CD4-positive, alpha-beta T cell treated with Interleukin-12 subunit alpha and Interleukin-12 subunit beta, for 1 hour (primary cell): ENCODE measurements at places on chromosomes 7 and 10.

GRCh38 chr10:91893051-91893450 lies 16.2 kb downstream of the FGFBP3 start:
- DNase-seq, result no peak

DNA sequence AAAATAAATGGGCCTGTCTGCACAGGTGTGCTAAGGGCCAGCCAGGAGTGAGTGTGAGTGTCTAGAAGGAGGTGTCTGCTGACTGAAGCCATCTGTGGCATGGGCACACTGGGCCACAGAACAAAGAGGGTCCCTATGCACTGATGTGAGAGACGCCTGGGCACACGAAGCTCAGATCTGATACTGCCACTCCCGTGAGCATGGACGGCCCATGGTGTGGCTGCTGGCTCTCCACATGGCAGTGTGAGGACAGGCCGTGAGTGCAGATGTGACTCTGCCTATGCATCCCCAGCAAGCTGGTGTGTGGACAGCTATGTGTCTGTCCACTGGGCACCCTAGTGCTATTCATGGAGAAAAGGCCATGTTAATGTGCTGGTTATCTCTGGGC lies 12.8 kb upstream of the MYL7 start:
- no peak for DNase-seq

DNA sequence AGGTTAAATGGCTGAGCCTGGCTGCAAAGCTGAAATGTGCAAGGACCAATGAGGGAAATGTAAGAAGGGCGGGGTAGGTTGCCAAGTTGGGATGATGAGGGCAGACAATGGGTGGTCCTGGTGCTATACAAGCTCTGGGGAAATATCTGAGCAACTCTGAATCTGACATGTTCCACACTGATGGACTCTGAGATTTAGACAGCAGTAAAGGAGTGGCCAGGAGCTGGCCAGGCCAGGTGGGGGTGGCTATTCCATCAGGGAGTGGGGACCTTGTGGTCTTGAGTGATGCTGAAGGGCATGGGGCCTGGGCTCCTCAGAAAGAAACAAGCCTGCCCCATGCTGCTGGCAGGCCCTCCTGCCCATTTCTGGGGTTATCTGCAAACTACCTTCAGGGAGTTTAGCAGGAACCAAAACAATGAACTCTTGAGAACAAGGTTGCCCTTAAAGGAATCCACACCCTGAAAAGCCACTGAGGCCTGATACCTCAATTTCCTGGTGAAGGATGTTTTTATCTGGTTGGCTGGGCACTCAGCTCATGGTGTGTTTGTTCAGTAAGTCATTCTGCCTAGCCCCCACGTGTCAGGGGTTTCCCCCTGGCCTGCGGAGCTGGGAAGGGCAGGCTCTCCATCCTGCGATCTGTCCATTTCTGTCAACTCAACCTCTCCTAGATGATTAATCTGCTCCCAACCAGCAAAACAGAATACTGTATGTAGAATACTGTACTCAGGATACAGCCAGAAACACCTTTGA lies 143.3 kb upstream of the TNS3 start:
- no peak for DNase-seq

DNA sequence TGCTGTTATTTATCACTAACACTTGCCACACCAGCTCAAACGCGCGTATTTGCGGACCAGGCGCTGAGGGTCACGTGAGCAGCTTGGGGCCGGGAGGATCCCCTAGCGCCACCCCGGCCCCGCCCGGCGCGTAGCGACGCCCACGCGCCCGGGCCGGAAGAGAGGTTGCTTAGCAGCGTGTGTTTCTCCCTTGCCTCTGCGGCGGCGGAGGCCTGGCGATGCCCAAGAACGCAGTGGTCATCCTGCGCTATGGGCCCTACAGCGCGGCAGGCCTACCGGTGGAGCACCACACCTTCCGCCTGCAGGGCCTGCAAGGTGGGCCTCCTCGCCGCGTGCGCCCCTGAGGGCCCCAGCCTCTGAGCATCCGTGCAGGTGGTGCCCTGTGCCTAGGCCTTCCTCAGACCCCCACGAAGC lies at the start of gene C10orf53:
Gene C10orf53, plus strand, starts transcription at position 172 of the 414 bp plus-strand sequence. Its CDS starts 47 bp downstream, at position 219.
- DNase-seq, result no peak

- DNase-seq, result no peak
Observed at GRCh38 chr7:121157341-121157751, 168.8 kb downstream of the CPED1 start.

DNA sequence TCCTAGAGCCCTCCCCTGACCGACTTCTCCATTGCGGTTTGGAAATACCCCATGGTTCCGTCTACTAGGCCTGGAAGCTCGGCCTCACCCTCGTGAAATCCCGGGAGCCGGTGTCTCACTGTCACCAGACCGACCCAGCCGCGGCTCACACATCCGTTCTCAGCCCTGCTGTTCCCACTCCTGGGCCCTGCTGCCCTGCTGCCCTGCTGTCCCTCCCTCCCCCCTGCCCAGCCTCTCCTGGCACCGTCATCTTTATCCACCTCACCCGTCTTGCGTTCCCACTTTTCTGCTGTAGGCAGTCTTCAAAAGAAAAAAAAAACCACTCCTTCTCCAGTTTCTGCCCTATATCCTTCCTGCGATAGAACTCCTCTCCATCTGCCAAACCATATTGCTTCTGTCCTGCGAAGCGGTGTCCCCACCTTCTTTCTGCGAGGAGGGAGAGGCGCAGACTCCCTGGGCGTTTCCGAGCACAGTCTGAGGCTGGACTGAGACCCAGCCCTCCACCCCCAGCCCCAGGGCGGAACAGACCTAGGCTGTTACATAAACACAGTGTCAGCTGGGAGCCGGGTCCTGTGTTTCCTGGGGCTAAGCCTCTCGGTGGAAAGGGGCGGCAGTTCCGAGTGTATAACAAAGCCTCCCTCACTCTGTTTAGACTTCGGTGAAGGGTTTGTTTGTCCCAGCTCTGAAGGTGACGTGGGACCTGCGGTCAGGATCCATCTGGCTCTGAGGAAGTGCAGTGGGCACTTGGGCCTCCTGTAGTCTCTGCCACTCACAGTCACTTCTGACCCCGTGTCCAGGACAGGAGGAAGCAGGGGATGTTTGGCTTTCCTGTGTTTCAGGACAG lies 2.8 kb downstream of the AGAP3 start:
- DNase-seq, result peak; percentile 36

DNA sequence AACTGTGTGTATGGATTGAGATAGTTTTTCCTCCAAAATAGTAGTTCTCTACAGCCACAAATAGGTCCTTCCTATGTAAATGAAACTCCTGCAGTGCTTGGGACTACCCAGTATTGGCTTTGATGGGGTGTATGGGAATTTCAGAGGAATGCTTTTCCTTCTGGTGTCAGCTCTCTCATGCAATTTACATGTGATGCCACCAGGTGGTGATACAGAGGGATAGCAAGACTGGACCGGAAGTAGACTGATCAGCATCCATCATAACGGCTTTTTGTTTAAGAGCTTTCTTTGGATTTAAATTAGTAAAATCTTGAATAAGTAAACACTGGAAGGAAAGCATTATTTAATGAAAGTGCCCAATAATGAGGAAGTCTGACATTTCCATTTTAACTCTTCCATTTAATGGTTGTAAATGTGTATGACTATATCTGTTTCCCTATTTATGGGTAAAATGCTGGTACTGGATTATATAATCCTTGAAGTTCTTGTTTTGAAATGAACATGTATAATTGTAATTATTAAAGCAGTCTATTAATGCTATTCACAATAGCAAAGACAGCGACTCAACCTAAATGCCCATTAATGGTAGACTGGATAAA lies 22.7 kb downstream of the DYNC1I1 start:
- DNase-seq, result no peak

- no peak for DNase-seq
Observed at GRCh38 chr7:28061824-28062196, 118.8 kb downstream of the JAZF1 start.

- DNase-seq, result no peak
Observed at GRCh38 chr7:11478882-11479281, 353.1 kb downstream of the THSD7A start.

DNA sequence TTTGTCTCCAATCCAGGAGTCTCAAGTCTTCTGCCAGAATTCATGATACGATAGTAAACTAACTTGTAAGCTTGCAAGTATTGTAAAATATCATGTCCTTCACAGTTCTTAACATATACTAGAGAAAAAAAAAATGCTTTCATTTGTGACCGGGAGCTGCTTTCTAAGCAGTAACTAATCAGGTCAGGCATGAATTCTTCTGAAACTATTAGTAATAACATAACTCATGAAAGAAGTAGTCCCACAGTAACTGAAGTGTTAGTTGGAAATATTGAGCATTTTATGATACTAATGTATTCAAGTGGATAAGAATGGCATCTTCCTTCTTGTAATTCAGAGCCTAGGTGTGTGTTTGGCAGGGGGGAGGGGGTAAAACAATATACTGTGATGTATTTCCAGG lies 665.6 kb downstream of the DNAJB9 start:
- no peak for DNase-seq

GRCh38 chr10:6207658-6208057 lies 4.9 kb downstream of the PFKFB3 start:
- no peak for DNase-seq

- no peak for DNase-seq
Observed at GRCh38 chr7:128360359-128360678, 1.2 kb downstream of the PRRT4 start.

DNA sequence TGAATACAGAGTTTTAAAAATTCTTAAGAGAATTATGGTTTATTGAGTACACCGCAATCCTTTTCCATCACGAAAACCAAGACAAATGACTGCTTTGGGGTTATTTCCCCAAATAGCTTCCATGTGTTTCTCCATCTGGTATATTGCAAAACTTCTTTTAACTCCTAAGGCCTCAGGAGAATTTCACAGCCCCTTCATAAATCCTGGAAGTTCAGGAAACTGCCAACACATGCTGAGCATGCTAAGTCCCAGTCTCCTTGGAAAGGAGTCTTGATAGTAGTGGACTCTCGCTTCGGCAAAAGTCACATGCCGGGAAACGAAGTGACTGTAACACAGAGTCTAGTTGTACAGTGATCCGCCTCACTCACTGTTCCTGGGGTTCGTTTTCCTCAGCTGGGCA lies 88.1 kb upstream of the RSU1 start:
- DNase-seq, result no peak

GRCh38 chr7:130461272-130461671 lies 20.5 kb upstream of the CEP41 start:
- no peak for DNase-seq

GRCh38 chr10:562142-562541 lies 127.3 kb downstream of the DIP2C start:
- no peak for DNase-seq

GRCh38 chr7:46072722-46073121 lies 151.7 kb upstream of the IGFBP3 start:
- no peak for DNase-seq

DNA sequence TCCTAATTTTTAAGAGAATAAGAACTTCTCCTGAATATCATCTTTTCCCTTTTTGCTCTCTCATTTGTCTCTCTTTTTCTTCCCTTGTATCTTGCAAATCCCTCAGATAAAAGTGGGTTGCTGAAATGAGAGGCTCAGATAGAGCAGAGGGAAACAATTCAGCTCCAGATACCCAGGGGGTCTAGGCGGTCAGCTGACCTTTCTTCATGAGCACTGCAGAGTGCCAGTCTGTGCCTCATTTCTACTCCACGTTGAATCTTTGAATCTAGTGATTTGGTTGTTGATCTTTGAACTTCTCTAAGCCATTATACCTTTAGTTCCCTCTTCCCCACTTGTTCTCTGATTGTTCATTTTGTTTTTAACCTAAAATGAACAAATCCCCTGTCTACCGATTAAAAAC lies 572.6 kb downstream of the PTPRN2 start:
- no peak for DNase-seq

GRCh38 chr10:32054094-32054493 lies 2.1 kb downstream of the KIF5B start:
- DNase-seq, result no peak

- no peak for DNase-seq
Observed at GRCh38 chr10:93299606-93300287, 182.4 kb downstream of the MYOF start.

DNA sequence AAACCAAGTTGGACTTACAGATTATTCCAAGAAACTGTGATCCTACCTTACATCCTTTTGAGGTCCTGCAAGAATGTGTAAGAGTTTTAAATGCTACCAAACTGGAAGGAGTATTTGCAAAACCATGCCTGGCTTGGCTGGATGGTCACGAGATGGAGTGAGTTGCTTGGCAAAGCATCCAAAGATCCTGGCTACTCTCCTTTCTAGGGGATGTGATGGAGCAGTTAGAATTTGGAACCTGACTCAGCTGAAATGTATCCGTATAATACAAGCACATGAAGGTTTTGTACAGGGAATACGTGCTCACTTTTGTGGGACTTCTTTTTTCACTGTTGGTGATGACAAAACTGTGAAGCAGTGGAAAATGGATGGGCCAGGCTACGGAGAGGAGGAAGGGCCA lies 13.3 kb upstream of the SYPL1 start:
- no peak for DNase-seq

DNA sequence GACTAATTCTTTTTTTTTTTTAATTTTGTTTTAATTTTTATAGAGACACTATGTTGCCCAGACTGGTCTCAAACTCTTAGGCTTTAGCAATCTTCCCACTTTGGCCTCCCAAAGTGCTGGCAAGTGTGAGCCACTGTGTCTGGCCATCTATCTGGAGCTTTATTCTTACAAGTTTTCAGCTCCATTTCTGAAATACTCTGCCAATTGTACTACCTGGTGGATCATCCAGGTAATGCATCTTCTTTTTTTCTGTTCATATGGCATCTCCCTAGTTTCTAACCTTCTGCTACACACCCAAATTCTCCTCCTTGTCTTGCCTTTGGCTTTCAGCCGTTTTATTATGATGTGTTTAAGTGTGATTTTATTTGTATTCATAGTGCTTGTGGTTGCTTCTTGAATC lies 40.2 kb downstream of the ZNF365 start:
- no peak for DNase-seq

DNA sequence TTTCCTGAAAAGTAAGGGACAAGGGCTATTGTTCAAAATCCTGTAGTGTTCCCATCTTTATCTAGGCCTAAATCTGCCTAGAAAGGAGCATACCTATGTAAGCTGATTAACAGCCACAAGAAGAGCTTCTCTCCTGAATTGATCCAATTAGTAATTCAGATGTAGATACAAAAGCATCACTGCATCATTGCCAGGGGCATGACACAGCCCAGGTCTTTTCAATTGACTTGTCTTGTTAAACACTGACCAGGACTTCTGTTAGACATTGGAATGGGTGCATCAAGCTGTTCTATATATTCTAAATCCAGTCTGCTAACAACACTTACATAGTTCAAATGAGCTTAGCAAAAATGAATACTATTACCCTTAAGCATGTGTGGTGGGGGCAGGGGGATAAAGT lies 589.2 kb downstream of the INHBA start:
- no peak for DNase-seq

DNA sequence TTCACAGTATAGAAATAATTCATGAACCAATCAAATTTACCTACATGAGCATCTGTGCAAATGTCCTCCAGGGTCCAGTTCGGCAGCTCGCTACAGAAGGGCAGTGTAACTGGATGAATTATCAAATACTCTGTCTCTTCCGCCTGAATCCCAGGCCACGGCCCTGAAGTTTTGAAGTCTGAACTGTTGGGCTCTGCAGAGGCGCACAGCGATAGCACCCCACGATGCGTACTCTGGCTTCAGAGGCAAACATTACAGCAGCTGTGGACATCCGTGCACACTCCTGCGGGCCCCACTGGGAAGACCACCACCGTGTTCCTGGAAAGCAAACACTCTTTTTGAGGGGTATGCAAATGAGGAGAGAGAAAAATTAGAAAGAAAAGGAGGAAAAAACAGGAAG lies 259.8 kb upstream of the TCERG1L start:
- no peak for DNase-seq
